Stimulated activated CD8-positive, alpha-beta memory T cell treated with anti-CD3 and anti-CD28 coated beads, Interleukin-7, amount 100 ng/mL, for 24 hours (primary cell): ENCODE measurements at places on chromosomes 16 and 17.

DNA sequence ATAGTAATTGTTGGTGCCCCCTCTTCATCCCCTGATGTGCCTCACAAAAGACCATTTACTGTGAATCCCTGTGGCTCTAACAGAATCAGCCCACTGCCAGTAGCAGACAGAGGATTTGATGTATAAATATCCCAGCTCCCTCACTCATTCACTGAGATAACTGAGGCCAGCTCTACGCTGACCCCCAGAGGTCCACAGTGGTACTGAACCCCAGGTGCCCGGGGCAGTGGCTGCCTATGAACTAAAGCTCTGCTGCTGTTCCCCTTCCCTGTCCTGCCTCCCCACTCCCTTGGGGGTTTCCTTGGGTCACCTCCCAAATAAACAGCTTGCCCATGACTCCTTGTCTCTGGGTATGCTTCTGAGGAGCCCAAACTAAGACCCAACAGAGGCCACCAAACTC is 295.8 kb downstream of the FOXL1 start:
- peak; percentile 6 for DNase-seq

GRCh38 chr17:66524877-66525276 is 222.5 kb downstream of the PRKCA start:
- no peak for DNase-seq

DNA sequence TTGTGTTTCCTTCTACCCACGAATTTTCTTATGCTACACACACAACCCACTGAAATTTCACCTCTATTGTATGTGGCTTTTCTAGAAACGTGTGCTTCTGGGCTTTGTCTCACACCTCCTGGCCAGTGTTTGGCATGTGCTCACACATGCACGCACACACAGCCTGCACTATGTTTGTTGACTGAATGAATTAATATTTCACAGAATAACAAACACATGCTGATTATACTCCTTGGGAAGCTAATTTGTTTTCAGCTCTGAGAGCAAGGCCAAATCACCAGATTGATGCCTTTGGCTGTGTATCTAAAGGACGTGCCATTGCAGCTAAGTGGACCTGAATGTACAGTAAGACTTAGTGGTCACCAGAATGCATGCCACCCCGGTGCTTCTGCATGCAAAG is 210.7 kb downstream of the WWOX start:
- no peak for DNase-seq

DNA sequence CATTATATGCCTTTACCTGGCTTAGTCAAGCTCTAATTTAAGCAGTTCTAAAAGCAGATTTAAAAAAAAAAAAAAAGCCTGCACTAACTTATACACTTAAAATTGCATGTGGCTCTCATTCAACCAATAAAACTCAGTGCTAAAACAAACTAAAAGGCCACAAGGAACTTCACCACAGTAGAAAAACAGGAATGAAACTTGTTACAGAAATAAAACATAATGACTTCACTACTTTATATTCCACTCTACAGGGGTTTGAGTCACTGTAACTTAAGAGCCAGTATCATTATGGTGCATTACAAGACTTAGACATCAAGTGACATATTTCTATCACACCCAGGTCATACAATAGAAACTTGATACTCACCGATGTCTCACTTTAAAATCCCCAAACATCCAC is 11.1 kb downstream of the CA10 start:
- no peak for DNase-seq

- DNase-seq: no peak
Measured at GRCh38 chr17:46197530-46197929, 4.3 kb upstream of the KANSL1 start.

DNA sequence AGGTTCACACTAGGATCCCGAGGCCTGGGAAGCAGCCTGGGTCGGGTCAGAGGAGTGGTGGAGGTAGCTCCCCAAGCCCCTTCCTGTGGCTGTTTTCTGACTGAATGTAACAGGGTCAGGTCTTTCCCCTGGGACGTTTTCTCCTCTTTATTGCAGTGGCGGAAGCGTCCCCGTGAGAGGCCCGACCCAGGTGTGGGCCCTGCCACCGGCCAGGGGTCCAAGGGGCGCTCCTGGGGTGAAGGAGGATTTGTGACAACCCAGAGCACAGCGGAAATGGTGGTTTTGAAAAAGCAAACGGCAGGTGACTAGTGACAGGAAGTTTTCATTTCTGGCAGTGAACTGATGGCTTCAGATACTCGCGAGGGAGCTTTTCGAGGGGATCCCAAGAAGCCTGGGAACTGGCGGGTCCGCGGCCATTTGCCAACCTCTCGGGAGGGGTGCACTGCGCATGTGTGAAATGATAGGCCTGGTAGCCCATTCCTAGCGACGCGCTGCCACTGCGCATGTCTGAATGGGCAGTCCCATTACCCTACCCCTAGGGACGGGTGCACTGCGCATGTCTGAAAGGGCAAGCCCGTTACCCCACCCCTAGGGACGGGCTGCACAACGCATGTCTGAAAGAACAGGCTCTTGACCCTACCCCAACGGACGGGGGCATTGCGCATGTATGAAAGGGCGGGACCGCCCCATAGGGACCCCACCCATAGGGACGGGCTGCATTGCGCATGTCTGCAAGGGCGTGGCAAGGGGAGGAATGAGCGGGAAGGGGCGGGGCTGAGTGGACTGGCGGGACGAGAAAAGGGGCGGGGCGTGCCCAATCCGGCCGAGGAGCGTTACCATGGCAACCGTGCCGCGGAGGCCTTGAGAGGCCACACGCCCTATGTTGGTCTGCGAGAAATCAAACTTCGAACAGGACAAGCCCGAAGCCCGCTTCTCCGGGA is 1747.9 kb downstream of the TP53TG3F start:
- no peak for DNase-seq

DNA sequence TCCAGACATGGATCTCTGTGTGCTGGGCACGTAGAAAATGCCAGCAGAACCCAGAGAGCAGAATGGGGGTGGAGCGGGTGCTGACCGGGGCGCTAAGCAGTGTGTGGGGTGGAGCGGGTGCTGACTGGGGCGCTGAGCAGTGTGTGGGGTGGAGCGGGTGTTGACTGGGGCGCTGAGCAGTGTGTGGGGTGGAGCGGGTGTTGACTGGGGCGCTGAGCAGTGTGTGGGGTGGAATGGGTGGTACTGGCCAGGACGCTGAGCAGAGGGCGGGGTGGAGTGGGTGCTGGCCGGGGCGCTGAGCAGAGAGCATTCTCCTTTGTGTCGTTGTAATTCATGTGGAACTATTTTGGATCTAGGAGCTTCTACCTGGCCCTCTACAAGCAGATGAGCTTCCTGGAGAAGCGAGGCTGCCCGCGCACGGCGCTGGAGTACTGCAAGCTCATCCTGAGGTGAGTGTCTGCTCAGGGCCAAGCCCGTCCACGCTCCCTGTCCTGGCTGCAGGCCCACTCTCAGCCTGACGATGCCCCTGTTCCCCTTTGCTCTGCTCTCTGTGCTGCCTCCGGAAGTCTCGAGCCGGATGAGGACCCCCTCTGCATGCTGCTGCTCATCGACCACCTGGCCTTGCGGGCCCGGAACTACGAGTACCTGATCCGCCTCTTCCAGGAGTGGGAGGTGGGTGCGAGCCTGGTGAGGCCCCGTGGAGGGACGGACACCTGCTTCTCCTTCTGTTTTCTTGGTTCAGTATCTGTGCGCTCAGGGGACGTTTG is 20.3 kb upstream of the MC1R start:
- no peak for DNase-seq

- no peak for DNase-seq
Measured at GRCh38 chr16:53692146-53692545, 11.5 kb downstream of the RPGRIP1L start.

- no peak for DNase-seq
Measured at GRCh38 chr17:1454541-1454940, 1.5 kb downstream of the CRK start.

DNA sequence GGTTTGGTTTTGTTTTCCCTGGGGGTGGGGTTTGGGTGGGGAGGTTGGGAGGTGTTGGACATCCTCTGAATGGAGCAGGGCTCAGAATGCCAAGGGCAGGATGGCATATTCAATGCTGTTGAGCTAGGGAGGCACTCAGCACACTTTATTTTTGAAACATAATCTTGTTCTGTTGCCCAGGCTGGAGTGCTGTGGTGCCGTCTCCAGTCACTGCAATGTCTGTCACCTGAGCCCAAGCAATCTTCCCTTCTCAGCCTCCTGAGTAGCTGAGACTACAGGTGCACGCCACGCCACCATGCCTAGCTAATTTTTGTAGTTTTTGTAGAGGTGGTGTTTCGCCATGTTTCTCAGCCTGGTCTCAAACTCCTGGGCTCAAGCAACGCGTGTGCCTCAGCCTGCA is 186.1 kb downstream of the RPTOR start:
- no peak for DNase-seq

GRCh38 chr17:80948976-80949450 is 42.6 kb upstream of the CHMP6 start:
- no peak for DNase-seq

GRCh38 chr16:5430598-5430997 is 333.0 kb upstream of the EEF2KMT start:
- DNase-seq: no peak

DNA sequence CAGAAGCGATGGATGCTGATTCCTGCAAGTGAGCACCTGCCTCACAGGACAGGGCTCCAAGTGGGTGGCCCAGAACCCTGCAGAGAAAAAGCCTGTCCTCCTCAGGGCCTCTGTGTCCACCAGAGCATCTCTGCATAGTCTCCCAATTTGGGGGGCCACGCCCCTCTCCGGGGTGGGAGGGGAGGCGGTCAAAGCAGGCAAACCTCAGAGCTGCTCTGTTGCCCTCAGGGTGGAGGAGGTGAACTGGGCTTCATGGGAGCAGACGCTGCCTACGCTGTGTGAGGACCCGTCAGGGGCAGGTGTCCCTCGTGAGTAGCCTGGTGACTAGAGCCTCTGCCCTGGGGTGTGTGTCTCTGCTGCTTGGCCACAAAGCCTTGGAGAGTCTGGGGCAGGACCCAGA is 19.3 kb downstream of the TRPV2 start:
- no peak for DNase-seq

DNA sequence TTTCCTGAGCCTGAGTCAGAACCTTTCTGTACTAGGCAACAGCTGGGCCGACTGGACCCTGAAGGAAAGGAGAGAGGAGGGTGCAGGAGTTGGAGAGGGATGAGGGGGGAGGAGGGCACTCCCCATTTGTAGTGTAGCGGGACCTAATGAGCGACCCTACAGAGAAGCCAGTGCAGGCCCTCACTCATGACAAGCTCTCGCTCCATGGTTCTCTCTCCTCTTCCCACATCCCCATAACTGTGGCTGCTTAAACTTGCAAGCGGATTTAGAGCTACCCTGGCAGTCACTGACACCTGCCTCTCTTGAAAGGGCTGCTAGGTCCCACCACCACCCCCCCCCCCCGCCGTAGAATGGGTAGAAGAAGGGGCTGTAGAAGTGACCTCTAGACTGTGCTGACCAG is 14.5 kb downstream of the NKD1 start:
- DNase-seq: no peak

DNA sequence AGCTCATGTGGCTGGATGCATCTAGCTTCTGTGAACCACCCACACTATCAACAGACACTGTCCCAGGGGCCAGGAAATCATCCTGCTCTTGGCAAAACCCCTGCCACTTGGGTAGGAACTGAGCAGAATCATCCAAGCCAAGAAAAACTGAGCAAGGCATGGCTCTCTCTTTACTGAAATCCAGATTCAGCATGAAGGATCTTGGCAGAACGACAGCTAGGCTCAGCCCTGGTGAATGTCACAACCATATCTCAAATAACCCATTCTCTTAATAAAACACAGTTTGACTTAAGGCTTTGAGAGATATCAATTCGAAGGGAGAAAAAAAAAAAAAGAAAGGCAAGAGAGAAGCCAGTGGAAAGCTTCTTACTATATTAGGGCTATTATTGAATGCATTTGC is 72.2 kb downstream of the MAF start:
- no peak for DNase-seq

DNA sequence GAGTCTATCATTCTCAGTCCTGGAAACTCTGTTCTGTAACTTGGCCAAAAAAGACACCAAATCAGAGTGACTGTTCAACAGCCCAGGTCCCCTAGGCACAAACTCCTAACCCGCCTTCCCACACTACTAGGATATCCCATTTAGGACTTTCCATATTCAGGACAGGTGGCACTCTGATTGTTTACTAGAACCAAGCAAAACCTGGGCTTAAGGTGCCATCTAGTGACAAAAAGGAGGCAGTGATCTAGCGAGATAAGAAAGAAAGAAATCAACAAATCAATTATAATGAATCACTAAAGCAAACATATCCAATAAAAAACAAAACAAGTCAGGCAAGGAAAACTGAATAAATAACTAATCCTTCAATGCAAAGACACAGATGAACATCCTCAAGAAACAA is 203.9 kb downstream of the CEP112 start:
- no peak for DNase-seq

DNA sequence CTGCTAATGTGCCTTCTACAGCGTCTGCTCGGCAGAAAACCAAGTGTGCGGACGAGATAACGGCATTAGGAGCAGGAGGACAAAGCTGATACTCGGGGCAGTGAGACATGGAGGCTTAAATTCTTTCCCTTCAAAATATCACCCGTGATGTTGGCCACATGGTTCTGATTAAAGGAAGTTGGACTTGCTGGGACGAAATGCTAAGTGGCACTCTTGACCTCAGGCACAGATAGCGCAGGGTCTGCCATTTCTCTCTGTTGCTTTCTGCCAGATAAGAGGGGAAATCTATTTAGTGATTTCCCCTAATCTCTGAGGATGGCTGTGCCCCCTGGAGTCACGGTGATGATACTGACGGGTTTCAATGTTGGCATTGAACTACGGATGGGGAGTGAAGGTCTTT is 509.6 kb upstream of the EEF2KMT start:
- DNase-seq: no peak

DNA sequence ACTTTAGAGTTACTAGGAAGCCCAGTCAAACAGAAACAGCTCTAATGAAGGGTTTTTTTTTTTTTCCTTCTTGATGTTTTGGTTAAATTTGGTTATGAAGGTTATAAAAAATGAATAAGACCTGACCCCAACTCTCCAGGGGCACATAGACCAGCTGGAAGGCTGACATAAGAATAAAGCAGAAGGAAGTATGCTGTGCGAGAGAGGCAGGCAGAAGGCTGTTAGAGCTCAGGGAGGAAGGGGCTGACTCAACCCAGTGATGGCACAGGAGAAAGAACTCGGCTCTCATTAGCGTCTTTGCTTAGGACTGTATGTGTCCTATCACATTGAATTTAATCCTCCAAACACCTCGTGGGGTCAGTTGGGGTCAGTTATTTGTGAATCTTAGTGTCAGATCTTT is 474.6 kb downstream of the PMP22 start:
- DNase-seq: no peak

DNA sequence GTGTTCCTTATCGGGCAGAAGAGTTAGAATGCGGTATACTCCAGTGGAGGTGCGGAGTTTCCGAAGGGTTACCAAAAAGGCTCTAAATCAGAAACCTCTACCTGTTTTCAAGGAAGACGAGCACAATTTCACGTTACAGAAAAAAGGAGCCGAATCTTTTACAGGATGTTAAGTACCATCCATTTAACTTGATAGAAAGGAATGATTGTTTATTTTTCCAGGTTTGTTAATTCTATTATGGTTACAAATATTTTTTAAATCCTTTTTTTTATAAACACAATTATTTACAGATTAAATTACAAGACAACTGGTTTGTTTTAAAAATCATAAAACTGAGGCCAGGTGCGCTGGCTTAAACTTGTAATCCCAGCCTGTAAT is 18.2 kb downstream of the ZNF213 start:
- no peak for DNase-seq
